Chondrocyte (in vitro differentiated cells): ENCODE measurements at places on chromosomes 1 and 21. TPM values are rescaled to one million over a fixed set of nuclear protein-coding genes. Genes with fewer than 3 reads are reported as not detected.

DNA sequence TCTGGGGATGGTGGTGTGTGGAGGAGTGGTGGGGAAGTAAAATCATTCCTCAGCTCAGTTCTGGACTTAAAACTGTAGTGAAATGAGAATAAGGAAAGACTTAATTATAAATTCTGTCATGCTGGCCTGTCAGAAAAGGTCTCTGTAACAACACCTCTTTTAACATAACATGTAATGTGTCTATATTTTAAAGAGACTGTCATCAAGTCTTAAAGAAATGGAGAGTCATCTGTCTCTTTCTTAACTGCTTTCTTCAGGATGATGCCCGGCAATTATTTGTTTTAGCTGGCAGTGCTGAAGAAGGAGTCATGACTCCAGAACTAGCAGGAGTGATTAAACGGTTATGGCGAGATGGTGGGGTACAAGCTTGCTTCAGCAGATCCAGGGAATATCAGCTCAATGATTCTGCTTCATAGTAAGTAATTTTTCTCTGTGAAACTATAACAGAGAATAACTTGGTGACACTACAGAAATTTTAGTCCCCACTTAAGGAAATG, 30.6 kb downstream of the GNAI3 start:
- DNase-seq, result no peak

GRCh38 chr1:151401125-151401788, 1.9 kb downstream of the PSMB4 start:
- DNase-seq, result no peak

Gene TP73
- 0.05 to 0.58 TPM in 2 of 3 replicates, not detected in the other for total RNA-seq

- no peak for DNase-seq
Observed at GRCh38 chr1:119083980-119084379, 56.5 kb downstream of the WARS2 start.

DNA sequence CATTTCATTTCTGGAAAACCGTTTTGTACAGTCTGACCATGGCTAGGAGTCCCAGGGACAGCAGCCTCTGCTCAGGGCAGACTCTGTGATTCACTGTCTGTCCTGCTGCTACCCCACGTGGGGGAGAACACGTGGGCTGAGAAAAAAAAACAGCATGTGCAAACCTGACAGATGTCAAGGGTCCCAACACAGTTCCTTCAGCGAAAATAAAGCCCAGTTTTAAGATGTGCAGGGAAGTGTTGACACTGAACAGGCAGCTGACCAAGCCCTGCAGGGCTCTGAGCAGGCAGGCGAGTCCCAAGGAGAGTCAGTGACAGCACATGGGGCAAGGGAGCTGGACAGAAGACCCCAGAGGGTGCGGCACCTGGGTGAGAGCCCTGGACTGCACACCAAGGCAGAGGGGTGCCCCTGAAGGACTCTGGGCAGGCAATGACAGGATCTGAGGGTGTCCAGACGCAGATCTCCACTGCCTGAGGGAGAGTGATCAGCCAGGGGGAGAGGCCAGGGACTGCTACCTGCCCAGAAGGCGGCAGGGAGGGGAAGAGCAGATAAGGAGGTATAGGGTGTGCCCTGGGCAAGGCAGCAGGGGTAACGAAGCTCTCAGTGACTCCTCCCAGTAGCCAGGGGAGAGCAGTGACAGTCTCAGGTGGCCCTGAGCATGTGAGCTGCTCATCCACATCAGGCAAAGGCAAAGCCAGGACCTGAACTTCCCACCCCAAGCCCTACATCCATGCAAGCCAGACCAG, 5.1 kb upstream of the SPATC1L start:
- peak; percentile 68 for DNase-seq

DNA sequence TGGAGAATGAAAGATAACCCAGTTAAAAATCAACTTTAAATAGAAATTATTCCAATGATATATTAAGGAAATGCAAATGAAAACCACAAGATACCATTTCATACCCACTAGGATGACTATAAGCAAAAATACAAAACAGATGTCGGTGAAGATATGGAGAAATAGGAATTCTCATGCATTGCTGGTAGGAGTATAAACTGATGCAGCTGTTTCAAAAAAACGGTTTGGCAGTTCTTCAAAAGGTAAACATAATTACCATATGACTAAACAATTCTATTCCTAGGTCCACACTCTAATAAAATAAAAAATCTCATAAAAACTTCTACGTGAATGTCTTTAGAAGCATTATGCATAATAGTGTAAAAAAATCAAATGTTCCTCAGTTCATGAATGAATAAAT, 763.3 kb upstream of the BRINP3 start:
- no peak for DNase-seq

Gene KIF26B
- 32.7 to 47.0 TPM (median 46.0 TPM) in 3 replicates for total RNA-seq

Gene AMY1C
- total RNA-seq, result not detected in 3 replicates

DNA sequence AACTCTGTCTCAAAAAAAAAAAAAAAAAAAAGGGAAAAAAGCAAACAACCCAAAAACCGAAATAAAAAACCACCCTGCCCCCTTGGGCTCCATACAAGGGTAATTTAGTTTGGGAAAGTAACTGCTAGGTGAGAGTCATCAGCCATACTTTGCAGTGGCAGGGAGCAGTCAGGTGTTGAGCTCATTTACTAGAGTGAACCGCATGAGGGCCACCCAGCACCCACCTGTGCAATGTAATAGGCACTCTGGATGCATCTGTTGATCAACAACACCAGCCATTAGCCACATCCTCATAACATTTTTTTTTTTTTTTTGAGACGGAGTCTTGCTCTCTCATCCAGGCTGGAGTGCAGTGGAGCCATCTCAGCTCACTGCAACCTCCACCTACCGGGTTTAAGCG, 9.1 kb downstream of the INAVA start:
- peak; percentile 30 for DNase-seq

Gene PRDM16
- total RNA-seq, result 10.4 to 19.0 TPM (median 18.3 TPM) in 3 replicates

Gene SDC3
- 46.8 to 69.3 TPM (median 47.3 TPM) in 3 replicates for total RNA-seq

GRCh38 chr1:30242722-30243457, 480.5 kb downstream of the MATN1 start:
- DNase-seq, result peak; percentile 34

DNA sequence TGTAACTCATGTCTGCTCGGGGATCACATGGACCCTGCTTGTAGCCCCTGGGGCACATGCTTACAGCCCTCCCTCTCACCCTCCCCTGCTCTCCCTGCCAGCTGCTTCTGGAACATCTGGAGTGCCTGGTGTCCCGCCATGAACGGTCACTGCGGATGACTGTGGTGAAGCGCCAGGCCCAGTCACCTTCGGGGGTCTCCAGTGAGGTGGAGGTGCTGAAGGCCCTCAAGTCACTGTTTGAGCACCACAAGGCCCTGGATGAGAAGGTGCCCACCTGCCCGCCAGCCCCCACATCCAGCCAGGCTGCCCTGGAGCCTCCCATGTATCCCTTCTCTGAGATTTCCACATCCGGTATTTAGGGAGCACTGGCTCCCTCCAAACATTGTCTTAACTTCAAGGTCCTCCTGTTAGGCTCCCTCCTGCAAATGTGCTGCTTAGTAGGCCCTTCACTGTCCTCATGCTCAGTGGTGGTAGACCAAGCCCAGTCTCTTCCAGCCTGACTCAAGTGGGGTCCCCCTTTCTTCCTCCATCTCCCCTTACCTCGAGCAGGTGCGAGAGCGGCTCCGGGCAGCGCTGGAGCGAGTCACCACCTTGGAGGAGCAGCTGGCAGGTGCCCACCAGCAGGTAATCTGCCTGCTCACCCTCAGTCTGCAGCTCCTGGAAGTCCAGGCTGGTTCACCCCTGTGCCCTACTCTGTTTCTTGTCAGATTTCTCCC, 17.7 kb downstream of the PPFIA4 start:
- DNase-seq, result no peak

- no peak for DNase-seq
Observed at GRCh38 chr1:67166196-67166595, at the start of gene IL23R. IL23R (plus strand) TSS chr1:67166454; CDS start chr1:67168121, 1,667 bp downstream.

DNA sequence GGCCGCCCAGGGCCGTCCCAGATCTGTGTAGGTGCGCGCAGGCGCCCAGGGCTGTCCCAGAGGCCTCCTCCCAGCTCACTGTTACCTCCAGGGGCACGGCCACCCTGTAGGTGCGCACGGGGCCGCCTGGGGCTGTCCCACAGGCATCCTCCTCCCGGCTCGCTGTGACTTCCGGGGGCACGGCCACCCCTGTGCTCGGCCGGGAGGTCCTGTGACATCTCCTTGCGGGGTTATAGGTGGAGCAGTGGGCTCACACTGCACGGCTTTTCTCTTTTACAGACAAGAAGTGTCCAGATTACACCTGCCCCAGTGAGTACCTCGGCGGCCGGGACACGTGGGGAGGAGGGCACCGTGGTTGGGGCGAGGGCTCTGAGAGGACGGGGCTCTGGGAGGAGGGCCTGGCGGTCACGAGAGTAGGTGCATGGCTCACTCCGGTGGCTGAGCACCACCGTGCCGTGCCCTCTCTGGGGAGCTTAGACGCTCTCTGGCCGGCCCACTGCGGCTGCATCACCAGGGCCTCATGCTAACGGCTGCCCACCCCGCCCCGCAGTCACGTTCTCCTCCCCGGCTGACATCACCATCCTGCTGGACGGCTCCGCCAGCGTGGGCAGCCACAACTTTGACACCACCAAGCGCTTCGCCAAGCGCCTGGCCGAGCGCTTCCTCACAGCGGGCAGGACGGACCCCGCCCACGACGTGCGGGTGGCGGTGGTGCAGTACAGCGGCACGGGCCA, 21.4 kb downstream of the COL6A1 start:
- peak; percentile 93 for DNase-seq

DNA sequence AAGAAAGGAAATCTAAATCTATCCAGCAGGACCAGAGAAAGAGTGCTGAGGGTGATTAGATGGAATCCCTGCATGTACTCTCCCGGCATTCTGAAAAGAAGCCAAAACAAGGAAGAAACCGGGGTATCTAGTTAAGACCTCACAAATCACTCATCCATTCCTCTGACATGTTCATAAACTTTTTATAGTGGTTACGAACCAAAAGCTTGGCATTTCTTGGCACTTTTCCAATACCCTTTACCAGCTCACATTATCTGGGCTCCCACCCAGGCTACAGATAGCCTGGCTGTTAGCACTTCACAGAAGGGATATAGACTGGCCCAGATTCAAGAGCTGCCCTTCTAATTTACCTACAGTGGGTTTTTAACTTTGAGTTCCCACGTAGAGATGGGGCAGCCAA, 1.8 kb upstream of the C1orf74 start:
- DNase-seq, result no peak
